HL-60 (cell line): ENCODE measurements at places on chromosomes 5 and 9.
A peak's percentile ranks its signal among the peaks of the same experiment; 100 is the strongest.

GRCh38 chr5:127988146-127988760 is 95.3 kb upstream of the SLC12A2 start:
- no peak for DNase-seq

GRCh38 chr5:175680463-175680862 is 22.6 kb downstream of the HRH2 start:
- DNase-seq: no peak

DNA sequence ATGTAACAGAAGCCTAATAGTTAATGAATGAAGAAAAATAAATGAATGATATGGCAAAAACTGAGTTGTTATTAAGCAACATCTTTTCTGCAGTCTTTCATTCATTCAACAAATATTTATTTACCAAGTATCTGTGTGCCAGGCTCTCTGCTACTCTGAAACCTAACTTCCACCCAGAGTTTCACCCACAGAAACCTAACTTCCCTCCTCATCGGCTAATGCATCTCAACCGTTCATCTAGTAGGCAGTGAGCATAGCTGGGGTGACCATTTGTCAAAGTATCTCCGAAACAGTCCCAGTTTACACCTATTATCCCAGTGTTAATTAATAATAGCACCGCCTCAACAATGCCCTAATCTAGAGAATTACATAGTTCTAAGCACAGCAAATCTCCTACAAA is 1.5 kb downstream of the TTC39B start:
- DNase-seq: no peak

GRCh38 chr5:132098151-132098594 is 24.6 kb downstream of the CSF2 start:
- DNase-seq: no peak

DNA sequence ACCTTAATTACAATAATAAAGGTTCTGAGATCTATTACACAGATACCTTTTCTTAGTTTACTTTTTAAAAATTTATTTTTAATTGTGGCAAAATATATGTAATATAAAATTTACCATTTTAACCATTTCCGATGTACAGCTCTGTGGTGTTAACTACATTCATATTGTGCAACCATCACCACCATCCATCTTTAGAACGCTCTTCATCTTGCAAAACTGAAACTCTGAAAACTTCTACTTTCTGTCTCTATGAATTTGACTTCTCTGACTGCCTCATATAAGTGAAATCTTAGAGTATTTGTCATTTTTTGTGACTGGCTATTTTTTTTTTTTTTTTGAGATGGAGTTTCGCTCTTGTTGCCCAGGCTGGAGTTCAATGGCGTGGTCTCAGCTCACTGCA is 26.8 kb downstream of the WWC1 start:
- no peak for DNase-seq

DNA sequence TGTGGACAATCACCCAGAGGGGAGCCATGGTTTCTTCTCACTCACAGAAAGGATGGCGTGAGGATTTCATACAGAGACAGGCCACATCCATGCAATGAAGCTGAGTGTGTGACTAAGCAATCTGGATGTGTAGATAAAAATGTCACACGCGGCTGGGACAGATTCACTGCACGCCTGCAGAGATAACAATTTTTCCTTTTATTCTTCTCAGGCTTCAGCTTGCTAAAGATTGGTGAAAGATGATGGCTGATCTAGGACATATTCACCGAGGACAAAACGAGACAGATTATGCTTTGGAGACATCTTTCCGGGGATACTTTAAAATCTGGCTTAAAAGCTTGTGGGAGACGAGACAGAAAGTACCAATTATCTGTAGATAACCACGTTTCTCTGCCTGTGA is 313.9 kb upstream of the TRPC7 start:
- no peak for DNase-seq

- no peak for DNase-seq
Measured at GRCh38 chr5:50447941-50448340, 6.9 kb upstream of the EMB start.

- no peak for DNase-seq
Measured at GRCh38 chr5:146528236-146528635, 12.2 kb upstream of the GPR151 start.

DNA sequence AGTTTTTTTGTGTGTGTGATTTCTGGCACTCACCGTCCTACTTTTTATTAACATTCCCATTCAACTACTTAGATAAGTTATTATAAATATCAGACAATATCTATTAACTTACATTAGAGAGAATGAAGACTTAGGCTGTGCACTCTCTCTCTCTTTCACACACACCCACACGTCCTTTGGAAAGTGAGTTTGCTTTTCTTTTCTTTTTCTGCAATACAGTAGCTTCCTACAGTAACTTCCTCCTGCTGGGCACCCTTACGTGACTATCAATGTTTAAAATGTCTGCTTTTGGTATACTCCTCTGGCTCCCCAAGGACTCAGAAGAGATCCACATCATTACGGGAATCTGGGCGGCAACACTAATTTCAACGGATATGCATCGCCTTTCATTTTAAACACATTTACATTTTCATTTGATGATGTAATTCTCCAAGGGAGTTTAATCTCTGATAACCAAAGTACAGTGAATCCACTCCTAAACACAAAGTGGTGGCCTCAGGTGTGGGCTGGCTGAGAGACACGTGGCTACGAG is 179.5 kb downstream of the MAPKAP1 start:
- no peak for DNase-seq

DNA sequence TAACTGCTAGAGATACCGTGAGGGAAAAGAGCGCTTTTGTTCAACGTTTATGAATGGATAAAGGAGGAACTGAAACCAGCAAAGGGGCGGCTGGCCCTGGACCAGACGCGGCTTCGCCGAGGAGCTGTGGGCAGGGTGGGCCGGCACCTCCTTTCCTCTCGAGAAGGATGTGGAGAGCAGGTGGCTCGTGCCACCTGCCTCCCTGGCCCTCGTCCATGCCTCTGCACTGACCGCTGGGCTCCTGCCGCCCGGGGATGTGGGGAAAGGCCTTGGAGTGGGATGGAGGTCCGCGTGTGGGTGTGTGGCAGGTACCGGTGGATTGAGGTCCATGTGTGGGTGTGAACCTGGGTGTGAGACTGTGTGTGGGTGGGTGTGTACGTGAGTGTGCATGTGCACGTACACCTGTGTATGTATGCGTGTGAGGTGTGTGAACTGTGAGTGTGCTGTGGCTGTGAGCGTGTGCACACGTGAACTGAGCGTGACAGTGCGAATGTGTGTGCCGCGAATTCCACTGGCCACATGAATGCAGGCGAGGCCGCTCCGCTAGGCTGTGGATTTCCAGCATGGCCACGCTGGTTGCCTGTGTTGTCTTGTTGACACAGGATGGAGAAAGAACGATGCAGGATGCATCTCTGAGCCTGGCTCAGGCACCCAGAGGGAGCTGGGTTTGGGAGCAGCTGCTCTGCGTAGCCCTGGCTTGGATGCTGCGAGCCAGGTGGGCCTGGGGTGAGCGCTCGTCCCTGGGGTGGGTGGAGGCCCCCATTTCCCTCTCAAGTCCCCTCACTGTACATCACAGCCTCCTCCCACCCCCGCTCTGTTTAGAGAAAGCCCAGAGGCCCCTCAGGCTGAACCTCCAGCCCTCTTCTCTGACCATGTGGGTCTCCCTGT is 4.4 kb upstream of the CEP72 start:
- DNase-seq: peak; percentile 27

DNA sequence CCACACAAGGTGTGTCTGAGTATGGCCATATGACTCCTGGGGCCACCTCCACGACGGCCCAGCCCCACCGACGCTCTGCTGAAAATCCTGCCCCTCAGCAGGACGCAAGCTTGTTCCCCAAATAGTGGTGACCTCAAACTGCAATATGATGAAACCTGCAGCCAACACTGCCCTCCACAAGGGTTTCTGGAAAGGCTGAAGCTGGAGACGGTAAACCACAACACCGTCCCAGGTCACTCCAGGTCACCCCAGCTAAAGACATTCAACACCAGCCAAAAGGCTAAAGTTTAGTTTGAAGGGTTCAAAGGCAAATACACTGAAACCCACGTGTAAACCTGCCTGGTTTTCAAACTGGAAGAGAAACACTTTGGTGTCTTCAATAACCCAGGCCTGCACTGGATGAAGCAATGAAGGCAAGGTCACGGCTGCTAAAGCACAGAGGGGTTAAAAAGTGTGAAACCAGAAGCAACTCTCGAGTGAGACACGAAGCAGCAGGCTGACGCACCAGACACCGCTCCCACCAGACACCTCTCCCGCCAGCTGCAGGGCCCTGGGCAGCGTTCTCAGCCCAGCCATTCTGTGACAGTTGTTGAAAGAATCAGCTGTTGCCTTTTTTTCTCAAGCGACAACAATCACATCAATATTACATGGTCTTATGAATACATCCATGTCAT is 1.8 kb upstream of the LHX3 start:
- DNase-seq: peak; percentile 71

DNA sequence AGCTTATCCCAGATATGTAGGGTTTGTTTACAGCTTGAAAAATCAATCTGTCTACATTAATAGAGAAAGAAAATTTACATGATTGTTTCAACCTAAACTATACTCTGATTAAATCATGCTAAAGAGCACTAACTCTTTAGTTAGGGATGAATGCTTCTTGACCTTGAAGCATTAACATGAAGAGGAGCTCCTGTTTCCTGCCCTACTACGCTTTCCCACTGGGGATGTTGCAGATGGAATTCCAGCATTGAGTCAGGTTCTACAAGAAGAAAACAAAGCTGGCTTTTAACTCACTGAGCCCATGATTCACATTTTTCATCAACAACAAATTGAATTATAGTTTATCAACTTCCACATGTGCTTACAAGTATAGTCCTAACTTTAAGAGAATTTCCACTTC is 471.3 kb downstream of the TMEM232 start:
- DNase-seq: no peak

GRCh38 chr5:35894131-35894530 is 37.4 kb downstream of the IL7R start:
- DNase-seq: no peak

DNA sequence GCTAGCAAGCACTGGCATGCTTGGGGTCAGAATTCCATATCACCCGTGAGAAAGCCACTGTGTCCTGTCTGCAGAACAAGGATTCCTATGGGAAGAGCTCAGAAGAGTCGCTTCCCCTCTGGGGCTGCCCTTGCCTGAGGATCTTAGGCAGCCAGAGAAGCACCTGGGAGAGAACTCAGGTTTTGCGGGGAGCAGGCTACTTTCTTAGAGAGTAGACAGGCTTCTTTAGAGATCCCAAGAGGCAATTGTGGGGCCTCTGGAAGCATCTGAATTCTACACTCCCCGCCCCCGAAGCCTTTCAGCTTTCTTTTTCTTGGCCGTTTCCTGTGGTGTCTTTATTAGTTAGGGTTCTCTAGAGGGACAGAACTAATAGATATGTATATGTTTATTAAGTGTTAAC is 40.9 kb downstream of the PHF2 start:
- DNase-seq: no peak

DNA sequence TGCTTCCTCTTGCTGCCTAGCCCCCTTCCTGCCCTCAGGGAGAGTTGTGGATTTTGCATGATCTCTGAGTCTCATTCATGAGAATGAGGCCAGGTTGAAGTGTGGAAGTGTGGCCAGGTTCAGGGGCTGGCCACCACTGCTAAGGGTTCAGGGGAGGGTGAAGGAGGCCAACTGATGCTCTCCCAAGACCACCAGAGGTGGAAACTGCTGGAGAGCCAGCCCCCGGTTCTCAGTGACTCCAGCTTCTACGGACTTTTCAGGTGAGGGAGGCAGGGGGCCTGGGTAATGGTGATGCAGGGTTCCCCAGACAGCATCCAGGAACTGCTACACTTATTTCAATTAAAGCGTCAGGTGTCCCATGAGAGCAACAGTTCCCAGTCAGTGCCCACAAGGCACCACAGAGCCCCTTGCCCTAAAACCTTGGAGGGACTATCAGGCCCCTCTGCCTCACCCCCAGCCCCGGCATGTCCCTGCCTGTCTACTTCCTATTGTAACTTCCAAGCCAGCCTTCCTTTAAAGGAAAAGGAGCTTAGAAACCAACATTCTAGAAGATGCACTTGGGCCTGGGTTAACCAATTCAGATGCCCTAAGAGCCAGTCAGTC is 50.1 kb downstream of the AMBP start:
- DNase-seq: no peak

DNA sequence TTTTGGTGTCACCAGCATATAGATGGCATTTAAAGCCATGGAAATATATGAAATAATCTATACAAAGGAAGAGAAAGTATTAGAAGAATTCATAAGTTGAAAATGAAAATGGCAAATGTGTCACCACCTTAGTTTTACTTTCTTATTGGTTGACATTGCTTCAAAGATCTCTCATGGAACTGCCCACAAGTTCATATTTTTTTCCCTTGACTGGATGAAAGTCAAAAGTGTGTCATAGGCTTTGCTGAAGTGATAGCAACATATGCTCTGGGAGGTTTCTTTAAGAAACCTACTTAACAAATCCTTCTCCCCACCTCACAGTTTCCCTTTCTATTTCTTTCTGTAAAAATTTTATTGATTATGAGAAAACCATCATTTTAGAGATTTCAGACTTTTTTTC is 127.2 kb downstream of the VPS13A start:
- no peak for DNase-seq

DNA sequence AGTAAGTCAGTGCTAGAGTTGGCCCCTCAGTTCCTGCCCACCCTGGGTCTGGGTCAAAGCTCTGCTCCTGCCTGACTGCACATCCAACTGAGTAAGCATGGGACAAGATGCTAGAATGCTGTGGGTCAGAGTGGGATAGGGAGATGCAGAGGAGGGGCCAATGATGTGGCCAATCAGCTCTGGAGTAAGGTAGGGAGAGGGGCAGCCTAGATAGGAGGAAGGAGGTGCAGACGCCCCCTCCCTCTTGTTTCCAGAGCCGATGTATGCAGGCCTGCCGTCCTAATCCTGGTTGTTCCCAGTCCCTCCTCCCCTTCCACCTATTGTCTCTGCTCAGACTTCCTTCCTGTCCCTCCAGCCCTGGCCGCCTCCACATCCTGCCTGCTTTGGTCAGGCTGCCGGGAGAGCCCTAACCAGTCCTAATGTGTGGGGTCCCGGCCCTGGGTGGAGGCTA is 1.3 kb downstream of the ARAP3 start:
- DNase-seq: no peak

- peak; percentile 85 for DNase-seq
Measured at GRCh38 chr5:35518104-35518503, 99.6 kb upstream of the SPEF2 start.

DNA sequence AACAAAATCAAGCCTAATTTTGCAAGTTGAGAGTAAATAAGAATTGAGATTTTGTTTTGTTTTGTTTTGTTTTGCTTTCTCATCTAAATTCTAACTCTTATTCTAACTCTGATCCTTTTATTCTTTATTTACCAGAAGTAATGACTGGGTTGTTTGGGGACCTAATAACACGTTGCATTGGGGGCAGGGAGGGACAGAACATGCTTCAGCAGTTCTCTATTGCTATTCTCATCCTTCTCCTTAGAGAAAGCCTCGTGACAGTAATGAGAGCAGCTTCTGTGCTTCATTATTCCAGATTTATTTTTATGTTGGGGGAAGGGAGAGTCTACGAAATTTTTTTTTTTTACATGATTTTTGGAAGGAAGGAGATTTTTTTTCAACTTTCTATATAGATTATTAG is 21.1 kb downstream of the CPEB4 start:
- DNase-seq: no peak

DNA sequence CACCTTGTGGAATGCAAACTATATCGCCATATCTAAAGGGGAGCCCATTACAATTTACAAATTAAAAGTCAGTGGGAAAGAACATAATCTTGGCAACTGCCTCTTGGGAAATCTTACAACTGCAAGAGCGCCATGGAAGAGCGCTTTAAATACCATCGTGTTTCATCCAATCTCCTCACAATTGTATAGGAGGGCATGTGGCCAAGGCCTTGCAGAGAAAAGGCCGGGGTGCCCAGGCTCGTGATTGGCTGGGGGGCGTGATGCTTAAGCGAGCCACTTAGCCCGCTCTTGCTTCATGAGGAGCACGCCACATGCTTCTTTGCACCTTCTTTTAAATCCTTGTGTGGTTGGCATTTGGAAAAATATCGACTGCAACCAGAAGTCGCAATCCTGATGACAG is 69.8 kb upstream of the NFIB start:
- no peak for DNase-seq
